ENCODE measurements at places on chromosomes 7 and 10.

GRCh38 chr10:3759397-3759796, 25.6 kb downstream of the KLF6 start:
- DNase-seq, result no peak

- DNase-seq, result no peak
Measured at GRCh38 chr10:121566755-121567154, 31.5 kb downstream of the FGFR2 start.

DNA sequence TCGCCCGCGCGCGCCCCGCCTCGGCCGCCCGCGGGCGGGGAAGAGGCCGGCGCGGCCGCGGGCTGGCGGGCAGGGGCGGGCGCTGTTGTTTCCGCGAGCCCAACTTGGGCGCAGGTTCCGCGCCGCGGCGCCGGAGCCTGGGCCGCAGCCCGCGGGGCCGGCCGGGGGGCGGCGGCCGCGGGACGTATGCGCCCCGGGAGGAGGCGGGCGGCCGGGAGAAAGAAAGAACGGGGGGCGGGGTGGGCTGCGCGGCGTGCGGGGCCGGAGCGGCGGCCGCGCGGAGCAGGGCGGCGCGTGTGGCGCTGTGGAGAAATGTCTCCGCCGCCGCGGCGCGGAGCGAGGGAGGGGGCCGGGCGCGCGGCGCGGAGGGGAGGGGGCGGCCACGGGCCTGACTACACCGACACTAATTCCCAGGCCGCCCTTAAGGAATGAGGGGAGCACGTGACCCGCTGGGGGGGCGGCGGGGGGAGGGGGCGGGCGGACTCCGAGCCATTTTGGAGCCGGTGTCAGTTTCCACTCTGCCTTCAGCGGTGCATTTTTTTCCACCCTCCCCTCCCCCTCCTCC, at the start of gene BMI1:
Gene BMI1, plus strand, starts transcription at position 509 of the 565 bp plus-strand sequence. CDS start 5,351 bp downstream, outside the sequence.
- DNase-seq, result peak; percentile 70

GRCh38 chr10:111511751-111512150, 434.9 kb downstream of the ADRA2A start:
- no peak for DNase-seq

- no peak for DNase-seq
Measured at GRCh38 chr10:59126991-59127390, 49.5 kb upstream of the PHYHIPL start.

DNA sequence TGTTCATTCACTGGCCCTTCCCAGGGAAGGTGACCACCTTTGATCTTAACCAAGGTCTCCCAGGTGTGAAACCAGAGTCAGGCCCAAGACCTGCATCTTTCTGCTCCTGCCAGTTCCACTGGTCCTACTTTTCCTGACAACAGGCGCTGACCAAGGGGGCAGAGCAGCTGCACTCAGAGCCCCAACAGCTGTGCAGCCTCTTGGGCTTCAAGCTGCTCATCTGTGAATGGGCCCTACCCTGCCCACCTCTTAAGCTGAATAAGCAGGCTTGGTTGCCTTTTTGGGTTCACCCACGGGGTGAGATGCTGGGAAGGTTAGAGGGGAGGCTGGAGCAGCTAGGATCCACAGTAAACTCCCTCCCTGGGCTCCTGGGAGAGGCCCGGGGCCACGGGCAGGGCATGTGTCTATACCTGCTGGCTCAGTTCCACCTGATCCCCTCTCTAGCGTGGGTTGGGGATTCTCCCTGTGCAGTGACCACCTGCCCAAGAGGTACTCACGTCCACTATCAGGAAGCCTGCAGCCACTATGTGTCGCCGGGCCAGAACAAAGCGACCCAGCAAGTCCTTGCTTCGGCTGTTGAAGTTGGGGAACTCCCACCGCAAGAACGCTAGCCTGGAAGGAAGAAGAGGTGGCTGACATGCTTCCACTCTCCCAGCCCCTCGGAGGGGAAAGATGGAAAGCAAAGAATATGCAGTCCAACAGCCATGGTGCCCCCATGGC, 10.6 kb downstream of the TBRG4 start:
- no peak for DNase-seq

GRCh38 chr7:116317907-116318306, 107.6 kb downstream of the TES start:
- DNase-seq, result no peak

GRCh38 chr10:70272925-70273316, 10.9 kb downstream of the NPFFR1 start:
- DNase-seq, result peak; percentile 41

- DNase-seq, result peak; percentile 10
Measured at GRCh38 chr7:90551036-90551435, 45.1 kb upstream of the CDK14 start.

GRCh38 chr10:110811791-110812581, 59.7 kb upstream of the PDCD4 start:
- no peak for DNase-seq

DNA sequence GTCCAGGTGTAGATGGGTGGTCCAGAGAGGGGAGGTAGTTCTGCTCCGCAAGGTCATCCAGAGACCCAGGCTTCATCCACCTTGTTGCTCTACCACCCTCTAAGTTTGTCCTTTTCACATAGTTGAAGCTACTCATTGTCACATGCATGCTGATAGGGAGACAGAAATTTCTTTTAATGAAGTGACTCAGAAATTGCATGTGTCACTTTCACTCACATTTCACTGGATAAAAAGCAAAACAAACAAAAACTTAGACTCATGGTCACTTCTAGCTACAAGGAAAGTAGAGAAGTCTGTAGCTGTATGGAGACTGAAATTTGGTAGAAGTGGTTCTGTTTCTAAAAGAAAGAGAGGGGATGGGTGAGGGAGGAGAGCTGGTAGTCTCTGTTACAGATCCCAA, 161.9 kb downstream of the SORCS3 start:
- no peak for DNase-seq

DNA sequence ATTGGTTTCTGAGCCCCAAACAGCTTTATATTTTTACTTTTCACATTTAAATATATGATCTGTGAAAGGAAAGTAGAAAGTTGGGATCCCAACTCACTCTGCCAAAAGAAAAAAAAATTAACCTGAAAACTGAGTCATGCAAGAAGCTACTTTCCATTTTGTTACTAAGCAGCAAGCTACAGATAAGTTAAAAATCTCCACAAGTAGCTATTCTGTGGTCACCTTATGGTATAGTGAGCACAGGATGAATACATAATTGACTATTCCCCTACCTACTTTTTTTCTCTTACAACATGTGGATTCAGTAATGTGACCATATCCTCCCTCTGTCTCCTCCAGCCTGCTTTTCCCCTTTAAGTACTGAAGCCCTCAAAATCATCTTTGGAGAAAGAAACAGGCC, 30.3 kb upstream of the CREB3L2 start:
- DNase-seq, result no peak

DNA sequence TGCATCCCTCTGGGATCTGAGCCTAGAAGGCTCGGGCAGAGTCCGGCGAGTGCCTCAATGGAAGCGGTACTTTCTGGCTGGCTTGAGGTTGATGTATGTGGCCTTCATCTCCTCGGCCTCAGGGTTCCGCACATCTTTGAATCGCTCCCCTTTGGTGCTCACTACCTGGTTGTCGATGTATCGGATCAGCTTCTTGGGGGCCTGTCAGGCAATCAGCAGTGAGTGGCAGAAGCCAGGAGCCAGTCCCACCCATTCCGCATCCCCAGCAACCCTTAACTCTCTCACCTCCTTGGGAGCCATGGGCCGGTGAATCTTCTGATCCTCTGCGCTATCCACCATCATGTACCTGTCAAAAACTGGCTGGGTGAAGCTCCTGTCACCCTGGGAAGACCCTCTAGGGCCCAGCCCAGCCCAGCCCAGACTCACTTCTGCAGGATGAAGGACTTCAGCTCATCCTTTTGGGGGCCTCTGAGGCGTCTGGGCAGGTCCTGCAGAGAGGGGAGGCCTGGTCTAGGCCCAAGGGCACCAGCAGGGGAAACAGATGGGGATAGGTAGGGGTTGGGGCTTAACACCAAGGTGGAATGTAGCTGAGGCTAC, 2.8 kb downstream of the FBXL15 start:
- DNase-seq, result no peak

DNA sequence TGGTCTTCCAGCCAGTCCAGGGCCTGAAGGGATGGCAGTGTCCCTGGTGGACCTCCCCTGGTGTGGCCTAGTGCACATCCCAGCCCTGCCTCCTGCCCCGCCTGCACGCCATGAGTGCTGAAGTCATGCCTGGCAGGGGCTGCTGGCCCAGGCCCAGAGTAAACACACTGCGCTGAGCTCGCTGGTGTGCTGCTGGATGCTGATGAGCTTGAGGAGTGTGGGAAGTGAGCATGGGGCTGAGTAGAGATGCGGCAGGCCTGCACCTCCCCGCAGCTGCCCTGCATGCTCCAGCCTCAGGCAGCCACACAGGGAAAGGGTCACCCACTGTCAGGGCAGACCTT, 43.2 kb downstream of the HTRA1 start:
- peak; percentile 94 for DNase-seq

GRCh38 chr7:82740246-82740848, 296.8 kb upstream of the CACNA2D1 start:
- peak; percentile 72 for DNase-seq

DNA sequence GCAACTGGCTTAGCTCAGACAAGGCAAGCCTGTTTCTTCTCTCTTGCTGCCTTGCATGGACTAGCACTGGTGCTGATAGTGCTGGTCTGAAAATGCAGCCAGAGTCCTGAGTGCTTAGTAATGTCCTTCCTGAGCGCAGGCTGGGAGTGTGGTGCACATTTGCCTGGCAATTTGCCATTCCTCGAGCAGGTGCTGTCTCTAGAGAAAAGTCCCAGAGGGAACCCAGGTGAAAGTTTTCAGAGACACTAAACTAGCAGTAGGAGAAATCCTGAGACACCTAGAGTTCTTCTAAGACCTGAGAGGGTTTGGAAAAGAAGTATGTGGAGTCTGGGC, 1.9 kb downstream of the SFTPD start:
- DNase-seq, result no peak

GRCh38 chr7:47149208-47149839, 432.6 kb downstream of the TNS3 start:
- no peak for DNase-seq

GRCh38 chr7:18685971-18686370, 190.4 kb downstream of the HDAC9 start:
- peak; percentile 67 for DNase-seq

GRCh38 chr7:130890176-130891020, 156.4 kb upstream of the KLF14 start:
- DNase-seq, result no peak

GRCh38 chr10:75293446-75293820, 57.7 kb upstream of the COMTD1 start:
- DNase-seq, result peak; percentile 25

DNA sequence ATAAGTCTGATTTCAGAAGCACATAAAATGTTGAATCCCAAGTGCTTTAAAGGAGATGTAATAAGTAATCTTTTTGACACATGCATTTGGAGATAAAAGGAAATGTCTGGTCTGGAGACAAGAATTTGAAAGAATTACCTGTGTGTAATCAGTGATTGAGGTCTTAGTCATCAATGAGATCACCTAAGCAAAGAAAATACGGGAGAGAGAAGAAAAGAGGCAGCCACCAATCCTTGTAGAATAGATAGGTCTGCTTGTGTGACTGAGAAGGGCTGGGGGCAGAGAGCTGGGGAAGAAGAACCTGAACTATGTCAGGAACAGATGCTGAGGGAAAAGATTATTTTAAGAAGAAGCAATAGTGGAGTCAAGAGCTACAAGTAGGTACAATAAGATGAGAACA, 49.3 kb upstream of the ITPRID1 start:
- DNase-seq, result no peak

DNA sequence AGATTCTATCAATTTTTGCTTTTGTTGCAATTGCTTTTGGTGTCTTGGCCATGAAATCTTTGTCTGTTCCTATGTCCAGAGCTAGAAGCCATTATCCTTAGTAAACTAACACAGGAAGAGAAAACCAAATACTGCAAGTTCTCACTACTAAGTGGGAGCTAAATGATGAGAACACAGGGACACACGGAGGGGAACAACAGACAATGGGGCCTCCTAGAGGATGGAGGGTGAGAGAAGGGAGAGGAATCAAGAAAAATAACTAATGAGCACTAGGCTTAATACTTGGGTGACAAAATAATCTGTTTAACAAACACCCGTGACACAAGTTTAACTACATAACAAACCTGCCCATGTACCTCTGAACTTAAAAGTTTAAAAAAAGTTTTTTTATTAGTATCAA, 78.2 kb downstream of the ANKRD26 start:
- no peak for DNase-seq

DNA sequence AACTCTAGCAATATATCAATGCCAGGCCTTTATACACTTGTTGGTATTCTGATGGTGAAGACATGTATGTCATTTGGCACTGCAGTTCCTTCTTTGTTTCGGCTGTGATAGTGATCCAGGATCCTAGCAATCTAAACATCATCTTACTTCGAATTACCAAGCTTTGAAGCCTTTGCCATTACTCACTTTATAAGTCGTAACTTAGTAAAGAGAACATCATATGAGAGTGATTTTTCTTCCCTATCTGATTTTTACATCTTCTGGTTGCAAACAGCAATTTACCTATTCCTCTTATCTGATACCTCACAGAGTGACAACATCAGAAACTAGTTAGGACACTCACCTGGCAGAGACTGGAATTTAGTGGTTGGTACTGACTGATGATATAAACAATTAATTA, 7.6 kb upstream of the BPGM start:
- DNase-seq, result no peak

DNA sequence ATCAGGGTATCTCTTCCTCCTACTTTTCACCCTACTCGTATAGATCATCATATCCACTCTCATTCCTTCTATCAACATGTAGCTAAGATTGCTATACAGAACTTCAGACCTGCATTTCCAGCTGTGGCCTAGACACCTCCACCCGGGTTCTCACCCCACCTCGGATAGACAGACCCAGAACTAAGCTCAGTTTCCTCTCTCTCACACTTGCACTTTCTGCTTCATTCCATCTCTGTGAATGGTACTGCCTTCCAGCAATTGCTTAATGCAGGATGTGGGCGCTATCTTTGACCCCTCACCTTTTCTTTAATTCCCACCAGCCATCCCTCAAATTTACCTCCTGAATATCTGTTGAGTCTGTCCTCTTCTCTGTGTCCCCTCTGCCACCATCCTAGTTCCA, 35.7 kb downstream of the AGK start:
- DNase-seq, result no peak

- DNase-seq, result no peak
Measured at GRCh38 chr10:22251751-22252223, 34.0 kb upstream of the EBLN1 start.

DNA sequence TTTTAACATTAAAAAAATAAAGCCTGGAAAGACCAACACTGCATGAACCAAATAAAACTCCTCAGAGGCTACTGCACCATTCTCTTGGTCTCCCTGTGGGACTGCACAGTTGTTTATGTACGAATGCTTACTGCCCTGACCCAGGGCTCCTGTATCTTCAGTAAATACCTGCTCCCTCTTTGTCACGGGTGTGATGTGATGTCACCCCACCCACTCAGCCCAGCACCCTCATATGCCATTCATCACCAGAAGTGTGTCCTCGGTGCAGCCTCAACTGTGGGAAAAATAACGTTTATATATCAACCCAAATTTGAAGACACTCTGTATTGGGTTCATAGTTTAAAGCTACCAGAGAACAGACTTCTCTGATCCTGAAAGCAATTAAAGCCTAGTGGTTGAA, 14.0 kb upstream of the SH3PXD2A start:
- DNase-seq, result no peak

Measured in IMR-90 (cell line).